Naive thymus-derived CD4-positive, alpha-beta T cell (primary cell): ENCODE measurements at places on chromosomes 6 and 20. TPM values are rescaled to one million over a fixed set of nuclear protein-coding genes. Genes with fewer than 3 reads are reported as not detected.

MROH8 gene
- polyA plus RNA-seq = 0.59 TPM

MARCKS gene
- not detected for polyA plus RNA-seq

AVP gene
- polyA plus RNA-seq = not detected

NELFE gene
- polyA plus RNA-seq = 56.5 TPM

MTFR2 gene
- 0.63 TPM for polyA plus RNA-seq

NMBR gene
- not detected for polyA plus RNA-seq

DNPH1 gene
- 119 TPM for polyA plus RNA-seq

FAM217A gene
- polyA plus RNA-seq = 0.16 TPM

MATN4 gene
- not detected for polyA plus RNA-seq

SLC17A1 gene
- not detected for polyA plus RNA-seq

CALHM5 gene
- not detected for polyA plus RNA-seq

HTR1E gene
- not detected for polyA plus RNA-seq

KIAA1755 gene
- polyA plus RNA-seq = not detected

COX7A2 gene
- polyA plus RNA-seq = 791 TPM

EPPIN gene
- polyA plus RNA-seq = not detected

BPIFB1 gene
- not detected for polyA plus RNA-seq

TLDC2 gene
- 0.37 TPM for polyA plus RNA-seq

PLG gene
- not detected for polyA plus RNA-seq

SYCP2L gene
- polyA plus RNA-seq = not detected

HDGFL1 gene
- not detected for polyA plus RNA-seq

RPRD1B gene
- 9.4 TPM for polyA plus RNA-seq

NDRG3 gene
- polyA plus RNA-seq = 44.1 TPM

SIGLEC1 gene
- not detected for polyA plus RNA-seq

TTK gene
- polyA plus RNA-seq = not detected

KIAA0408 gene
- polyA plus RNA-seq = not detected

TPX2 gene
- not detected for polyA plus RNA-seq

TXLNB gene
- polyA plus RNA-seq = 0.12 TPM

IL20RA gene
- not detected for polyA plus RNA-seq

SNAI1 gene
- polyA plus RNA-seq = 0.28 TPM

DTNBP1 gene
- polyA plus RNA-seq = 40.0 TPM

BTBD9 gene
- polyA plus RNA-seq = 12.7 TPM
